Stimulated activated CD8-positive, alpha-beta memory T cell treated with anti-CD3 and anti-CD28 coated beads, Interleukin-2, amount 100 ng/mL, for 48 hours (primary cell): ENCODE measurements at places on chromosomes 11 and 22.

DNA sequence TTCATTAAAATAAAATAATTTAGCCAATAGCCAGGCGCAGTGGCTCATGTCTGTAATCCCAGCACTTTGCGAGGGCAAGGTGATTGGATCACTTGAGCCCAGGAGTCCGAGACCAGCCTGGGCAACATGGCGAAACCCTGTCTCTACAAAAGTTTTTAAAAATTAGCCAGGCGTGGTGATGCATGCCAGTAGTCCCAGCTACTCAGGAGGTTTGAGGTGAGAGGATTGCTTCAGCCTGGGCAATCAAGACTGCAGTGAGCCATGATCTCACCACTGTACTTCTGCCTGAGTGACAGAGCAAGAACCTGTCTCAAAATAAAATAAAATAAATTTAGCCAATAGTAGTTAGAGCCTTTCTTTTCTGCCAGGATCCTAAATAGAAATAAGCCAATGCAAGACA, 12.2 kb downstream of the HPS5 start:
- DNase-seq = no peak

DNA sequence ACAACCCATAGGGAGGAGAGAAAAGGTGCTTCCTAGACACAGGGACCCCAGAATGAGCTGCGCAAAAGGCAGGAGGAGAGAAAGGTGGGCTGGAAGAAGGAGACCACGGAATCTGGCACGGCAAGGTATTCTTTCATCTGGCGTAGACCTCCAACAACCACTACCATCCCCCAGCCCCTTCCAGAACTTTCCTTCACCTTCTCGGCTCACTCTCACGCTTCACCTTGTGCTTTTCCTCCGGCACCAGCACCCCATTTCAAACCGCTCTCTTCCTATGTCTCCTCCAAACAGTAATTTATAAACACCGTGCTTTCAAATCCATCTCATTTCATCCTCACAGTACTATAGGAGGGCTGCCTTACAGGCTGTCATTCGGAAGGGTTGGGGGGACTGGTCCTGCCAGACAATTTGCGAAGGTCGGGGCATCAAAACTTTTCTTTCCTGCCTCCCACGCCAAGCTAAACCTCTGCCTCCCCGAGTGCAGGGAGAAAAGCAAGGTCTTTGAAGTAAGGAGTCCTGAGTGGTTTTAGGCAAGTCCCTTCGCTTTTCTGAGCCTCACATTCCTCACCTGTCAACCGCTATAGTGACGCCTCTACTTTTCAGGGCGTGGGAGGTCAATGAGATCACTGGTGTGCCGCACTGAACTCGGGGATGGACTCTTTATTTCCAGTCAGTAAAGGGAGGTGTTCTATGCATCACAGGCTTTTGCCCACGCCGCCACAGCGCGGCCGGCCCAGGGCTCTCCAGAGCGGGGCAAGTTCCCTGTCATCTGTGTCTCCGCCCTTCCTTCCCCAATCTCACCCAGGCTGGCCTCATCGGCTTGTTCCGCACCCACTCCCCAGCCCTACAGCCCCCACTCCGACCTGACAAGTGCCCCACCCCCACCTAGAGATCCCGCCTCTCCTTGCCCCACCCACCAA, 800 bp downstream of the KCTD21 start:
- DNase-seq = peak; percentile 60

- no peak for DNase-seq
These were observed 95.7 kb upstream of the NNMT start for GRCh38 chr11:114200351-114201133.

DNA sequence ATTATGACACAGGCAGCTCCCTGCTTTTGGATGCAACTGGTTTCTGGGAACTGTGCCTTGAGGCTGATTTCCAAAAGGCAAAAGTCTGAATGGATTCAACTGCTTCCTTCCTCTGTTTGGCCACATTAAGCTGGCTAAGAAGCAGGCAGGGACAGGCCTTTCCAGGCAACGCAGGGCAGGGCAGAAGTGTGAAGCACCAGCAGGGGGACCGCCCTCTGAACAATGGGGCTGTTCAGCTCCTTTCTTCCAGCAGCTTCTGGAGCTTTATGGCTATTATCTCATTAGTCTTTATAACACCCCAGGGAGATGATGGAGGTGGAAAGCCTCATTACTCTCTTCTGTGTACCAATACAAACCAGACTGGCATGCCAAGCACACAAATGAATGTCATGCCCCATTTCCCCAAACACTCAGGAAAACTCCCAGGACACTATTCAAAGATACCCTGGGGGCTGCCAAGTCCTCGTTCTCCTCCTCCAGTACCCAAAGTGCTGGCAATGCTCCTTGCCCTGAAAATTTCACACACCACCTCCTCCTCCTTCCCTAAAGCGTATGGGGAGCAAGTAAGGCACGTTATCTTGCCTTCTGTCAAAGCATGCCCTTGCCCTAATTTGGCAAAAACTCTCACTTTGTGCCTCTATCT, 21.3 kb downstream of the MORC2 start:
- DNase-seq = no peak

GRCh38 chr11:55719608-55720160, 53.6 kb upstream of the OR5D13 start:
- DNase-seq = no peak

GRCh38 chr11:11261629-11262028, 91.4 kb downstream of the CSNK2A3 start:
- DNase-seq = no peak

- DNase-seq = no peak
These were observed 2.4 kb downstream of the CAPN1 start for GRCh38 chr11:65184146-65184545.

DNA sequence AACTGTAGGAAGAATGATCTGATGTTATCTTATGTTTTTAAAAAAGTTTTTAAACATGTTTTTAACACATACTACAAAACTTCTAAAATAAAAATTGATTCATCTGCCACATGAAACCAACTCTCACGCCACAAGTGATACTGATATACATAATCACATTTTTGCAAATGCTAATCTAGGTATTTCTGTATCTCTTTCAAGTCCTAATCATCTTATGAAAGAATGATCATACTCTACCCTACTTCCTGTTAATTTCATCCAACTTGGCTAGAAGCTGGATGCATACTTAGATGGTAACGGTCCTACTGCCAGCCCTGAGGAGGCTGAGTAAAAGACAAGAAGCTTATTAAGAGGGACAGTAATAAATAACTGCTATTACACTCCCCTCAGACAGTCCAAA, 19.2 kb downstream of the THAP12 start:
- no peak for DNase-seq

DNA sequence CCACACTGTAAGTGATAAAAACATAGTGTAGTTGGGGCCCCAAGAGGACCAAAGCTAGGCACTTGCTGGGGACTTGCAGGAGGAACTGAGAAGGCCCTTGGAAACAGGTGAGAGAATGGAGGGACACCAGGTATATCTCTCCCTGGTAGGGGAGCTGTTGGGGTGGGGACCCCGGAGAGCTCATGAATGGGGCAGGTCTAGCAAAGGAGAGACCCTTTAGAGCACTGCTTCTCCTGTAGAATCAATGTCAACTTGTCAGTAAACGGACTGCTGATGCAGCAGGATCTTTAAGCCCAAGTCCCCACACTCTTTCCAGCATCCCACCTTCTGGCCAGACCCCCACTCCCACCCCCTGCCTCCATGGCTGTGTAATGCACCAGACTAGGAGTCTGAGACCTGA, 109.6 kb upstream of the THY1 start:
- DNase-seq = no peak

DNA sequence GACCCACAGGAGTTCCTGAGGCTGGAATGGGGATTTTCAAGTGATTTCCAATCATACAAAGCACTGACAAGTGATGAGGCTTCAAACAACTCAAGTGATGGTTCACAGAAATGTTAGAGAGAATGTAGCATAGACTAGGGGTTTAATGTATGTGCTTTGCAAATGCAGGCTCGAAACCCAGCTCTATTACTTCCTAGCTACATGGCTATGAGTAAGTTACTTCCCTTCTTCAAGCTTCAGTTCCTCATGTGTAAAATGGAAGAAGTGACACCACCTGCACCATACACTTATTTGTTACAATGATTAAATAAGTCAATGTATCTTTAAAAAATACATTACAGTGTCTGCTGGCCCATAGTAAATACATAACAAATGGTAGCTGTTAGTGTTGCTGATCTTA, 139.8 kb downstream of the CCDC81 start:
- no peak for DNase-seq

- DNase-seq = no peak
These were observed 1.8 kb upstream of the RASD2 start for GRCh38 chr22:35538801-35539321.

DNA sequence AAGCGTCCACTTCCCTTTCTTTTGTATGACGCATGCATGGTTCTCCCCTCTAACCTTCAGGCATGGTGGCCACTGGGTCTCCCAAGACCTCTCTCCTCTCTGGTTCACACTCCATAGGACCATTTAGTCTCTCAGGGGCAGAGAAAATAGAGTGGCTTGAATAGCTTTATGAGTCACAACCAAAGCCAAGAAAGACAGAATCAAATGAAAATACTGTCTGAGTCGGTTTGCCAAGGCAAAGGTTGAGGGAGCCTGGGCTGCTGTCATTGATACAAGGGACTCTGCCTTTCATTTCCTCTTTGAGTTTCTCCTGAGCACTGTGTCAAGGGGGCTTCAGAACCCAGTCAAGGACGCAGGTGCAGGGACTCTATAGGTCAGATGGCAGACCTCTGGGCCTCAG, 44.2 kb downstream of the TENM4 start:
- DNase-seq = no peak

- no peak for DNase-seq
These were observed 2.8 kb upstream of the LIF start for GRCh38 chr22:30249049-30250038.

DNA sequence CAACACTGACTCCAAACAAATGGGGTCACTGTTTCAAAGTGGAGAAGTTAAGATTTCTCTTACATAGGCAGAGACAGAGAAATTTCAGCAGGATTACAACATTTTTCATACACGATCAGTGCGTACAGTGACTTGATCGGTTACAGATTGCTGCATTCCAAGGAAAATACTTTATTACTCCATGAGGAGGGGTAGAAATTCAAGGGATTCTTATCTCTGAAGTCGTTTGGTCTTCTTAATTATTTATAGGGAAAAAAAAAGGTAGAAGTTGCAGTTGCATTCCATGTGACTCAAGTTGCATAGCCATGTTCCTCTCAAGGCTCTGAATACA, 10.7 kb upstream of the SMIM38 start:
- no peak for DNase-seq

DNA sequence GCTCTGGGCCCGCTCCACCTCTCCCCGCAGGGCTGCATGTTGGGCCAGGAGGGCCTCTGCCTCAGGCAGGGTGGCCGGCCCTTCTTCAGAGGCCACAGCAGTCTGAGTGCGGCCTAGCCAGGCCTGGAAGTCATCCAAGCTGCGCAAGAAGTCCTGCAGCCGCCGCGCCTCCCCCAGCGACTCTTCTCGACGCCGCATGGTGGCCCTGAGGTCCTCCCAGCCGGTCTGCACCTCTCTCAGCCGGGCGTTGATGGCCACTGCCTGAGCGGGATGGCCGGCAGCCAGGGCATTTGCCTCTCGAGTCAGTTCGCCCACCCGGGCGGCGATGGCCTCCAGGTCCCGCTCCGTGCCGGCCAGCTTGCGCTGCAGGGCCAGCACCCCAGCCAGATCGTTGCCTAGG, 23.1 kb upstream of the RBM4B start:
- no peak for DNase-seq

DNA sequence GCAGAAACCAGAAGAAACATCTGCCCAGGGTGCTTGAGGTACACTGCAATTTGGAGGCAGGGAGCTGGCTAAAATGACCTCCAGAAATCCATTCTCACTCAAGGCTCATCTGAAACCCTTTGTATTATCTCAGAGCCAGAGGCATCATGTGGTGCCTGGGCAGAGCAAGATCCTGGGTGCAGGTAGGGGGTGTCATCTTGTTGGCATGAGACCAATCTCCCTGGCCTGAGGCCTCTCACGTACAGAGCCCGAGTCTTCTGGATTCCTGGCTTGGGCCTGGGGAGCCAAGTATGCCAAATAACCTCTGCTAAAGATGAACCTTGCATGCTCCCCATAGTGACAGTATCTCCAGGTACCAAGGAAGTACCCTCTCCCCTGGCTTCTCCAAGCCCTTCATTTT, 2.4 kb downstream of the LMO1 start:
- no peak for DNase-seq

GRCh38 chr11:112267188-112267591, 6.5 kb upstream of the PLET1 start:
- no peak for DNase-seq

DNA sequence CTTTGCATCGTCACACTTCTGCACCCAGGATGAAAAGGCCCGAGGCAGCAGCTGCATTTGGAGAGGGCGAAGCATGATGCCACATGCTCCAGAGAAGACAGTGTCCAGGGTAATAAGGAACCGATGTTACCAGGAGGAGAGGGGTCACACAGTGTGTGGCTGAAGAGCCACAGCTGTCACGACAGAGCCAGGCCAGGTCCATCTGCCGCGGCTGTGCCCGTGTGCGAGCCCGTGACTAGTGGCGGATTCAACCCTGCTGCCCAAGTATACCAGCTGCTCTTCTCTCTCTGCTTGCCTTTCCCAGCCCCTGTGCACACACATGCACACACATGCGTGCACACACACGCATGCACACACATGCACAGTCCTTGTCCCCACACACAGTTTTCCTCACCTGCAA, 1432.5 kb downstream of the BRD1 start:
- no peak for DNase-seq

- no peak for DNase-seq
These were observed 86.4 kb downstream of the ISX start for GRCh38 chr22:35152316-35152715.

DNA sequence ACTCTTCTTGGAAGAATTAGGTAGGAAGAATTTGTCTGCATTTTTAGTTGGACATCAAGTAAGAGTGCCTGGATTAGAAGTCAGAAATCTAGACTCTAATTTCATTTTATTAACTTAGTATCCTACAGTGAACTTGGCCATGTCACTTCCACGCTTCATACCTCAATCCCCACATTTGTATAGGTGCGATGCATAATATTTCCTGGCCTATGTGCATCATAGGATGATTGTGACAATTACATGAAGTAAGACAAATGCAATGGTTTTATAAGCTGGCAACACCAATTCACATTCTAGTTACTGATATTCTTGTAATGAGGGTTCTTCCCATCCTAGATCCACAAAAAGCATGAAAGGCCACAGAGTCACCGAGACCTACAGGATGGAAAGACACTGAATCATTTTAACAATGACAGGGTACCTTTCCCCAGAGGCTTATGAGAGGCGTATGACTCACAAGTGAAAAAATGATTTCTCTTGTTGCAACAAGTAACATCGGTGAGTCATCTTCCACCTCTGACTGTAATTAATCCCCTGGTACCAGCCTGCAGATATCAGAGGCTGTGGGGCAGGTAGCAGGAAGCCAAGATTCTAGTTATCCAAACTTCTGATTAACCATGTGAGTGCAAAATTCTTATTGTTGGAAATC, 56.0 kb upstream of the OR5AK2 start:
- DNase-seq = no peak
